Right forelimb (tissue), 1 donor: ENCODE measurements at places on chromosomes 1 and 21.

- no peak for DNase-seq
These were observed 51.9 kb downstream of the IER5 start for GRCh38 chr1:181140398-181140797.

GRCh38 chr1:1232796-1233566 is 944 bp downstream of the B3GALT6 start:
- no peak for DNase-seq

GRCh38 chr1:208161005-208161404 is 83.2 kb downstream of the PLXNA2 start:
- DNase-seq = no peak

DNA sequence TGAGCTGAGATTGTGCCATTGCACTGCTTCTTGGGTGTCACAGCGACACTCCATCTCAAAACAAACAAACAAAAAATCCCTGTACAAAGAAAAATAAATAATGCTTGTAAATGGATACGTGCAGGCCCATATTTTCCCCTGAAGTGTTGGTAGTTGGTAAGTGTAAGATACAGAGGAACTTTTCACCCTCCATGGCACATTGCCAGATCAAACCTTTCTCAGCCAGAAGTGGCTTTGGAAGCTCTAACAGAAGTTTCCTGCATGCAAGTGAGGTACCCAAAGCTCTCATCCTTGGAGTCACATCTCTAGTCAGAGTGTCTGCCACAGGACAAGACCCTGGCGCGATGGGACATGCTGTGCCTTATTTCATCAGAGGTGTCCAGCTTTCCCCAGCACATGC is 7.3 kb downstream of the NDUFV3 start:
- no peak for DNase-seq
